ENCODE measurements at places on chromosomes 16 and 17.

DNA sequence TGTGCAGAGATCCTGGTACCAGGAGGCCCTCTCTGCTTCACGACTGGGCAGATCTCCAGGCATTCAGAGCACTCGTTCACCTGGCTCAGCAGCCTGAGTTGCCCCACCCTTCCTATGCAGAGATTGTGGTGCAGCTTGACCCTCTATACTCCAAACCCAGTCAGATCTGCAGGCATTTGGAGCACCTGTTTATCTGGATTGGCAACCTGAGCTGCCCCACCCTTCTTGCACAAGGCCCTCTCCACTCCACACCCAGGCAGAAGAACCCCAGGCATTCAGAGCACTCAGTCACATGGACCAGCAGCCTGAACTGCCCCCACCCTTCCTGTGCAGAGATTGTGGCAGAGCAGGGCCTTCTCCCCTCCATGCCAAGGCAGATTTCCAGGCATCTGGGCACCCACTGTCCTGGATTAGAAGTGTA lies 88.4 kb upstream of the CDH5 start:
- no peak for DNase-seq

- no peak for DNase-seq
Measured at GRCh38 chr17:40422990-40423633, 5.4 kb upstream of the TOP2A start.

DNA sequence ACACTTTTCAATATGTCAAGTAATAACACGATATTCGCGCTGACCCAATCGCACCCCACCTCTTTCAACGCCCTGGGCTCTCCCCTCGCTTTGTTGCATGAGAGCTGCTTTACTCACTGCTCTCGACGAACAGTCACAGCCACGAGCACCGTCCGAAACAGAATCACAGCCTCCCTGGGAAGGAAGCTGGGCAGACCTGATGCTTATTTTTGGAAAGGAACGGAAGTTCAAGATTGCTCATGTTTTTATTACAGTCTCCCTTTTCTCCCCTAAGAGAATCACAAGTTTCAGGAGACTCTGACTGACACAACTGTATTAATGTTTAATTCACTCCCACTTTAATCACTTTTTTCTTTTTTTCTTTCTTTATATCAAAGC lies 67.8 kb downstream of the ANKRD11 start:
- no peak for DNase-seq

- DNase-seq = no peak
Measured at GRCh38 chr17:27578718-27579085, 52.3 kb upstream of the LGALS9 start.

GRCh38 chr17:61058066-61058465 lies 341.6 kb upstream of the TBX2 start:
- DNase-seq = no peak

GRCh38 chr16:81310045-81310644 lies 4.6 kb upstream of the GAN start:
- no peak for DNase-seq

GRCh38 chr16:14335297-14335696 lies 264.2 kb downstream of the MRTFB start:
- no peak for DNase-seq

GRCh38 chr17:16158714-16159113 lies 56.6 kb downstream of the NCOR1 start:
- DNase-seq = no peak

GRCh38 chr17:17959520-17960361 lies 12.5 kb downstream of the TOM1L2 start:
- DNase-seq = no peak

- no peak for DNase-seq
Measured at GRCh38 chr17:42530952-42531454, 5.0 kb upstream of the NAGLU start.

DNA sequence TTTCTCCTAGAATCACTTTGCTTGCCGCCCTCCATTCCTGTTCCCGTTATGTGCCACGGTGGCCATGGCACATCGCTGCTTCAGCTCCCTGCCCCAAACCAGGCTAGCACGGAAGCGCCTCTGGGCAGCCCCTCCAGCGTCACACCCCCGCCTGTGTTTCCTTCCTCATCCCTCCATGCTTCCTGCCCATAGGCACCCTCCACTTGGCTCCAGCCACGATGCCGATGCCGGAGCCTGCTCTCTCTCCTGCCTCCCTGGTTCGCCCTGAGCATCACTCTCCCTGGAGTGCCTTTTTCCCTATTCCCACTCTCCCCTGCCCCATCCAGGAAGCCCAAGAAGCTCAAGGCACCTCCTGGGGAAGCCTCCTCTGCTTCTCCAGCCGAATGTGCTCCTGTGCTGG lies 3.2 kb upstream of the ARHGAP23 start:
- no peak for DNase-seq

- DNase-seq = no peak
Measured at GRCh38 chr16:84751241-84751640, 51.4 kb downstream of the USP10 start.

- no peak for DNase-seq
Measured at GRCh38 chr16:72983241-72983640, 64.7 kb downstream of the ZFHX3 start.

GRCh38 chr17:63703556-63704258 lies 3.8 kb upstream of the LIMD2 start:
- no peak for DNase-seq

GRCh38 chr16:728131-728889 lies 1.4 kb downstream of the HAGHL start:
- DNase-seq = peak; percentile 47

DNA sequence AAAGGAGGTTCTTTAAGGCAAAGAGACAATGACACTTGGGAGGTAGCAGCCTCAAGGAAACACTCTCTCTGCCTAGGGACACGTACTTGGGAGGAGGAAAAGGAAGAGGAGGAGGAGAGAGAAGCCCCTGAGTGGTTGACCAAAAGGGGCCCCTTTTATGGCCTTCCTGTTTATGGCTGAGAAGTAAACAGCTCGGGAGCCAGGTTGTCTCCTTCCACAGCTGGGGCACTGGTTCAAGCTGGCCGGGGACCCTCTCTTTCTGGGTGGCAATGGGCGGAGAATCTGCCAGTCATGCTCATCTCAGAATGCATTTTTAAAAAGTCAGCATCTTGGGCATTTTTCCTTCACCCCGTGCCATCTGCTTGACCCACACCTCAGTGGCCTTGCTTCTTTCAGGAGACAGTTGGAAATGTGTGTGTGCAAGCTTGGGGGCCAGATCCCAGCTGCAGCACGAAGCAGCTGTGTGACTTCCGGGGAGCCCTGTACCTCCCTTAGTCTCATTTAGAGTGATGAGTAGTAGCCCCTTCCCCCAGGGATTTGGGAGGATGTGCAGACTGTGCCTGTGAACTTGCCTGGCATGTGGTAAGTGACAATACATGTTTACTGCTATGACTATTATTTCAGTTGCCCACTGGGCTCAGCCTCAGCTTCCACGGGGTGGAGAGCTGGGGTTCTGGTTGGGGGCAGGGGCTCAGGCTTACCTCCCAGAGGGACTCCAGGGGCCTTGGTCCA lies 33.8 kb upstream of the SALL1 start:
- DNase-seq = no peak

DNA sequence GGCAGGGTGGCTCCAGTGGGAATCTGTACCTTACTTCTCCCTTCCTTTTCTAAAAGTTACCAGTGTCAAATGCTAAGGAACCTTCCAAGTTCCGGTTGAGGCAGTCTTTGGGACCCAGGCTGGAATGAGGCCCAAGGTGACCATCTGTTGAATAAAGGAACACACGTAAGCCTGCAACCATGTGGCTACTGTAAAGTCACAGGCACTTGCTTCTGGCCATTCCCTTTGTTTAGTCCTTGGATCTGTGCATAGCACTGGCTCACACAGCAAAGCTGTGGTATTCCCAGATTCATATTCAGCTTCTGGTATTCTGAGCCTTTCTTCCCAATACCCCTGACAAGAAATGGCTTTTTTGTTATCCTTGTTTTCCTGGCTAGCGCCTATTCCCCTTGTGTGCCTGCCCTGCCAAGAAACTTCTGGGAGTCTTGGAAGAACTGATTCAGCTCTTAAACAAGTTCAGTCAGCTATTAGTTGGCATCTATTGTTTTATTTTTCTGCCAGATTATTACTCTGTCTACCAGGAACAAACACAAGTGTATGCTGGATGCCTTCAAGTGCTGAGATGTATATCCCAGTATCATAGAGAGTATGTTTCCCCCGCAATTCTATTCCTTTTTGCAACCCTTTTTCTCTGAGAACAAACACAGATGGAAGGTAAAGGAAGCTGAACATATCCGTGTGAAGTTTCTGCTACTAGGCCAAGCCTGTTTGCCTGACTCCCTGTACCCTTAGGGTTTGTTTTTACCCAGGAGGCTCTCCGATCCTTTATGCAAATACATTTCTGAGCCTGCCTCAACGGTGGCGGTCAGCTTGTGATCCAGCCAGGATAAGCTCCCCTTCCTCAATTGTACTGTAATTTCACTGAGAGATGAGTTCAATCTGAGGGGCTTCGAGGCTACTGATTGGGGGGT lies 13.2 kb downstream of the TMEM238L start:
- no peak for DNase-seq

GRCh38 chr16:85809645-85810044 lies 10.2 kb downstream of the COX4I1 start:
- DNase-seq = no peak

DNA sequence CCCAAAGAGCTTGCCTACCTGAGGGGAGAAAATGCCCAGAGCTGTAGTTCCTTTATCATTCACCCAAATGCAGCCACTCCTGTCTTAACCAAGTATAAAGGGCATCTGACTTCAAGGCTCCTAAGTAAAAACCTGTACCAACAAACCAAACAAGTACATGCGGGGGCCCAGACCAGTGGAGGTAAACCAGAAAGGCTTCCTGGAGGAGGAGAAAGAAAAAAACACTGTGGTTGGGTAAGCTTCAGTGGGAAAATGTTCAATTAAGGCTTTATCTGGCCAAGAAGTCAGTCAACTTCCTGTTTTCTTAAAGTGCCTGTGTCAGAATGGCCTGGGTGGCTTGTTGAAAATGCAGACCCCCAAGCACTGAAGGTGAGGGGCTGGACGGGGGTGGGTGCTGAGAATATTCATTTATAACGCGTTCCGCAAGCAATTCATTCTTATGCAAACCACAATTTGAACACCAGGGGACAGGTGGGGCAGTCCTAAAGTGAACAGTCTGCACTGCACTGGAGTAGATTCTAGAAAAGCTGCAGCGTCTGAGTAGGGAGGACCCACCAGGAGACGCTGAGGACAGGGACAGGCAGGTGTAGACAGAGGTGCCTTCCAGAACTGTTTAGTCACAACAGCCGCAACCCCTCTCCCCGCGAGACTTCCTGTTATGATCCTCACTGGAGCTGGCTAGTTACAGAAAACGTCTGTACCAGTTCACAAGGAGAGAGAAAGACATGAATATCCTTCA lies 467.1 kb downstream of the SOX9 start:
- DNase-seq = peak; percentile 14

DNA sequence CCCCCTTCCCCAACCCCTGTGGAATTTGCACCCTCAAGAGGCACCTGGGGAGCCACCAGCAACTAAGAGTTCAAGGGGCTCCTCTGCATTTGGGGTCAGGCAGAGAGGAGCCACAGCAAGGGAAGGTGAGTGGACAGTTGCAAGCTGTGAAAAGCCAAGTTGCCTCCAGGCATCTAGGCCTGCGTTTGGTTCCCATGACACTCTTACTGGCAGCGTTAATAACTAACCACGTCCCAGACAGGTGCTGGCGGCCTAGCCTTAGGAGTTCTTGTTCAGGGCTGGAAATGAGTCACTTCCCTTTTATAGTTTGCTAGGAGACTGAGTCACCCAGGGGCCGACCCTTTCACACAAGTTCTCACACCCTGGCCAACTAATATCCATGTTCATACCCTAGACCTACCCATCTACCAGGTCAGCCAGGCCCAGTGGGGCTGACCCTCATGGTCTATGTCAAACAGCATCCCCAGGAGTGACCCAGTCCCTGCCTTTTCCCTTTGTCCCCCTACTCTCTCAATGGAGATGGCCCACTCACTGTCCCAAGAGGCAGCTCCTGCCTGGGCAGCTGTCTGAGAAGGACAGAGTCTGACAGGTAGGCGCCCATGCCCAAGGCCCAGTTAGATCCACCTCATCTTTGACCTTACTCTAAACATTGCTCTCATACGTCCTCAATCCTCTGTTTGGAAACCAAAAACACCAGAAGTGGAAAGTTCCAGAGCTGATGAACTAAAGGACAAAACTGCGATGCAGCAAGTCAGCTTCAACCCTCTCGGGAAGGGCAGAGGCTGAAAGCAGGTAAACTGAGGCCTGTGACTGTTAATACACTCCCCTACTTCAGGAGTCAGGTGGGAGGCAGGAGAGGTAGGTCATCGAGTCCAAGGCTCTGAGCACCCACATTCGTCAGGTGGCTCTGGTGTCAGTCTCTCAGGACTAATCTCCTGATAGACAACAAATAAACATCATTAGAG lies 300.6 kb downstream of the SOX9 start:
- DNase-seq = no peak

DNA sequence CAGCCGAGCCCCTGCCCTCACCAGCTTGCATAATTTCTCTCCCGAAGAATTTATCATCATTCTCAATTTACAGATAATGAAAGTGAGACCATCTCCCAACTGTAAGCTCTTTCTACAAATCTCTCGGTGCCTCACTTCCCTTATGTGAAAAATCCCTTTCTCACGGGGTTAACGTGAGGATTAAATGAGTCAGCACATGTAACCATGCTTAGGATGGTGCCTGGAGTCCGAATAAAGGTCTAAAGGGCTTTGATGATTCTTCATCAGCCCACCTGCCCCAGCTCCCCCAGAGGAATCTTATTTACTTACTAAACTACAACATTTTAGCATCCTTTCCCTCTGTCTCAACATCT lies 24.8 kb upstream of the PIK3R6 start:
- no peak for DNase-seq

- DNase-seq = no peak
Measured at GRCh38 chr17:39098588-39098987, 52.8 kb downstream of the PLXDC1 start.

DNA sequence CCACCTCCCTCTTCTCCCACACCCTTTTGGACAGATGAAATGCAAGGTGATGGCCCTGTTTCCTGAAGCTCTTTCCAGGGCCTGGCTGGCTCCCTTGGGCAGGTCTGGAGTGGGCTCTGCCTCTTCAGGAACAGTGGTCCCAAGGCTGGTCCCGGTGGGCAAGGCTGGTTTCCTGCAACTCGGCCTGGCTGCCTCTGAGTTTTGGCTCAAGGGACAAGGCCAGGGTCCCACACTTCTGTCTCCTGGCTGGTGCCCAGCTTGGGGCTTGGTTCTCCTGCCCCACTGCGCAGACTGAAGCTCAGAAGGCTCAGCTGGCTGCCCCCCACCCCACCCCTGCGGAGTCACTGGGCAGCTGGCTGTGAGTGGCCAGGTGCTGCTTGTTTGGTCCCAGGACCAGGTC lies 3.8 kb upstream of the ACTG1 start:
- DNase-seq = no peak

DNA sequence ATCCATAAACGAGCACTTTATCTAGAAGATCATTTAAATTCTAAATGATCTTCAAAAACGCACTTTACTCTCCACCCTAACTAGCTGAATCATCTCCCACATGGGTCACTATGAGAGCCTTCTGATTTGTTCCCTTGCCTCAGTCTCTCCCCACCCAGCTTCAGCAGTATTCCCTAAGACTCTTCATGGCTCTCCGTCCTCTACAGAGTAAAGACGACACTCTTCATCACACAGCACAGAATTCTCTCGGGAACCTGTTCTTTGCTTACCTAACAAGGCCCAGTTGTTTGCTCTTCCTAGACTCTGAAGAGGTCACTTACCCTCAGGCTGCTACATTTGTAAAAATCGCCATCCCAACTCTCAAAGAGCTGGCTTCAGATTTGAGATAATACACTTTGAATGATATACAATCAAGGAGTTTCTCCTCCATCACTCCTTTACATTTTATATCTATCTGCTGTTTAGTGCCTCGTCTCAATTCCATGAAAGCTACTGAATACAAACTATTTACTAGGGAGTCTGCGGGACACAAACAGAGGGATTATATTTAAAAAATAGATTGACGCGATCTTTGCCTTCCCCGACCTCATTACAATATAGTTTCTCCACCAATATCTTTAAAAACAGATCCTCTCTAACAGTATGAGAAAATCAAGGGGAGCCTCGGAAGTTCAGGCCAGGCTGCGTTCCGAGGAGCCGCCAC lies 511 bp upstream of the LIG3 start:
- no peak for DNase-seq
